A549 treated with ZK216348 at 1 μM for 4 hours (cell line): ENCODE measurements at places on chromosomes 11 and 22. TPM values are rescaled to one million over a fixed set of nuclear protein-coding genes. Genes with fewer than 3 reads are reported as not detected.

The HEPHL1 gene
- not detected in 5 replicates for total RNA-seq

The MRGPRE gene
- 0.09 to 0.17 TPM (median 0.14 TPM) in 3 of 5 replicates, not detected in the others for total RNA-seq

The NPTXR gene
- 8.3 to 15.1 TPM (median 11.2 TPM) in 5 replicates for total RNA-seq

The SLC35F2 gene
- total RNA-seq: 41.1 to 45.4 TPM (median 42.0 TPM) in 5 replicates

The ADORA2A gene
- total RNA-seq: 0.57 to 0.93 TPM (median 0.69 TPM) in 5 replicates
